ENCODE measurements at places on chromosomes 16 and 17. TPM values are rescaled to one million over a fixed set of nuclear protein-coding genes. Genes with fewer than 3 reads are reported as not detected.

DNA sequence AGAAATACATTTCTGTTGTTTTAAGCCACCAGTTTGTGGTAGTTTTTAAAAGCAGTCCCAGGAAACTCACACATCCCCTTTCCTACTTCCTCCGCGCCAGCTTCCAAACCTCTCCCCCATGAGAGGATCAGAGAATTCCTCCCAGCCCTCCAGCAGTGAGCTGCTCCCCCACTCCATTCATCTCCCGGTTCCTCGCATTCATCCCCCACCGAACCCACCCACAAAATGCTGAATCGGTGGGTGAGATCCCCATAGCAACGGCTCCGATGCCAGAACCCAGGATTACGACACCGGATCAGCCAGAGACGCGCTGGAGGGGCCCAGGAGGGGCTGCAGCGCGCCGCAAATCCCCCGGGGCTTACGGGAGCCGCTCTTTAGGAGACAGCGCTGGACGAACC is 251.4 kb upstream of the RPL38 start:
- no peak overlapping the region for H3K4me3 ChIP-seq
- H3K27me3 ChIP-seq = peaks cover 10% of the 10 kb centered on the region
- H3K36me3 ChIP-seq = no peaks in the 10 kb centered on the region
- H3K27ac ChIP-seq = no peak overlapping the region

- H3K4me1 ChIP-seq = no peaks in the 10 kb centered on the region
- H3K36me3 ChIP-seq = peaks cover 5% of the 10 kb centered on the region
- DNase-seq = no peak
- no peak overlapping the region for H3K4me3 ChIP-seq
- H3K27ac ChIP-seq = no peak overlapping the region
- no peaks in the 10 kb centered on the region for H3K27me3 ChIP-seq
Observed at GRCh38 chr17:4276514-4276913, 12.7 kb upstream of the ANKFY1 start.

SGSH gene
- 32.1 TPM for total RNA-seq

DNA sequence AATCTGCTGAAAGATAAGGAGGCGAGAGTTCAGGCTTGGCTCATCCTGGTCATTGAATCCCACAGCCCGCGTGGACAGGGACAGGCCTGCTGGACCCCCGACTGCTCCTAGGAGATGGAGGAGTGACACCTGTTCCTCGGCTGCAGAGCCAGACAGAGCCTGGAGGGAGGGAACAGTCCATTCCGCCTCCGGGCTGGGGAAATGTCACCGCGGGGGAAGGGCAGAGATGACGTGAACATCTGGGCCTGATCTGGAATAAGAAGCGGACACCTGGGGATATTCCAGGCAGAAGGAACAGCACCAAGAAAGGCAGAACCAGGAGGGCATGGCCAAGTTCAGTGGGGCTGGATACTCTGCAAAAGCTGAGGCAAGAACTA is 1.5 kb downstream of the ZNF747 start:
- H3K36me3 ChIP-seq = peaks cover 30% of the 10 kb centered on the region
- H3K27ac ChIP-seq = peak overlapping the region; percentile 76
- peak overlapping the region; percentile 72 for H3K4me3 ChIP-seq
- no peak for DNase-seq

DNA sequence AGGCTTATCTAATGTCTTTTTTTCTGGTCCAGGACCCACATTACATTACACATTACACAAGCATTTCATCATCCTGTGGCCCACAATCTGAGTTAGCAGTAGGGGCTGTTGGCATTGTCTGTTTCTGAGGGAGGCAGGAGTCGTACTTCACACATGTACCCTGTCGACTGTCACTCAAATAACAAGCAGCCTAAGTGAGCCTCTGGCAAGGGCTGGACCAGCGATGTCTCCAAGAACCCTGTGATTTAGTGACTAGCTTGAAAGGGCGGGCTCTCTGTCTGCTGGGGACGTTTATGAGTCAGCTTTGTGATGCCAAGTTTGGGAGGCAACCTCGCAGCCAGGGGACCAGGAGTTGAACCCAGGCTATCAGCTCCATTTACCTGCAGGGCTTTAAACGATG is 251.4 kb downstream of the HS3ST3B1 start:
- no peak for DNase-seq
- no peaks in the 10 kb centered on the region for H3K36me3 ChIP-seq
- H3K27ac ChIP-seq = no peak overlapping the region
- no peaks in the 10 kb centered on the region for H3K4me1 ChIP-seq
- H3K27me3 ChIP-seq = no peaks in the 10 kb centered on the region
- H3K4me3 ChIP-seq = no peak overlapping the region

GRCh38 chr16:10859658-10860057 is 17.3 kb upstream of the CIITA start:
- no peaks in the 10 kb centered on the region for H3K36me3 ChIP-seq
- peaks cover 9% of the 10 kb centered on the region for H3K27me3 ChIP-seq
- H3K27ac ChIP-seq = no peak overlapping the region
- no peak overlapping the region for H3K4me3 ChIP-seq

DNA sequence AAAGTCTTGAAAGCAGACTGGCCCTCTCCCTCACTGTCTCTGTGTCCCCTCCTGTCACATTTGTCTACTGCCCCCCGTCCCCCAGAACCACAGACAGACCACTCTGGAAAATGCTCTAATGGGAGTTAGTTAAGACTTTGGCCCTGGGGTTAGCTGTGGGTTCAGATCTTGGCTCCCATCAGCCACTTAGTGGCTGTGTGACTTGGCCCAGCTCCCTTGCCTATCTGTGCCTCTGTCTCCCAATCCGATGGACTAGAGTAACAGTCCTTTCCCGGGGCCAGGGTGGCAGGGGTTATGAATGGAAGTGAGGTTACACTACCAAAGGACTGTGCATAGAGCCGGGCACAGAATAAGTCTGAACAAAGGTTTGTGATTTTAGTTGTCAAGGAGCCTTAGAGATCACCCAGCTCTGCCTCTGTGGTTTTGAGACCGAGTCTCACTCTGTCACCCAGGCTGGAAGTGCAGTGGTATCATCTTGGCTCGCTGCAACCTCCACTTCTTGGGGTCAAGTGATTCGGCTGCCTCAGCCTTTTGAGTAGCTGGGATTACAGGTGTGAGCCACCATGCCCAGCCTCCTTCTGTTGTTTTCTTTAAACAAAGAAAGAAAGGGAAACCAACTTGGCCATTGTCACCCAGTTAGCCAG is 23.7 kb downstream of the PPL start:
- H3K27me3 ChIP-seq = no peaks in the 10 kb centered on the region
- H3K4me3 ChIP-seq = no peak overlapping the region

DNA sequence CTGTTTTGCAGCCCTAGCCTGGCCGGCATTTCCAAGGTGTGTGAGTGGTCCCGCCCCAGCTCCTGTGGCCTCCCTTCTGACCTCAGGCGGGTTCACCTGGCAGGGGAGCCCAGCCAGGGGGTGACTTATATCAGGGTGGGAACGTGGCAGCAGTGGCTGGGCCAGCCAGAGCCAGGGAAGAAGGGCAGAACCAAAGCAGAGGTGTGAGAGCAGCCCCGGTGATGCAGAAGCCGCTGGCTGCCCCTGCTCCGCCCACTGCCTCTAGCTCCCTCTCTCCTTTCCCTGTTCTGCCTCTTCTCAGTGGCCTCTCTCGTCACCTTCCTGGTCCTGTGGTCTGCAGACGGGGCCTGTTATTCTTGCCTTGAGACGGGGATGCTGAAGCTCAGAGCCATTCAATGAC is 12.1 kb downstream of the MGAT5B start:
- no peak overlapping the region for H3K4me3 ChIP-seq
- no peaks in the 10 kb centered on the region for H3K27me3 ChIP-seq
- no peaks in the 10 kb centered on the region for H3K4me1 ChIP-seq
- H3K27ac ChIP-seq = no peak overlapping the region
- no peaks in the 10 kb centered on the region for H3K36me3 ChIP-seq

DNA sequence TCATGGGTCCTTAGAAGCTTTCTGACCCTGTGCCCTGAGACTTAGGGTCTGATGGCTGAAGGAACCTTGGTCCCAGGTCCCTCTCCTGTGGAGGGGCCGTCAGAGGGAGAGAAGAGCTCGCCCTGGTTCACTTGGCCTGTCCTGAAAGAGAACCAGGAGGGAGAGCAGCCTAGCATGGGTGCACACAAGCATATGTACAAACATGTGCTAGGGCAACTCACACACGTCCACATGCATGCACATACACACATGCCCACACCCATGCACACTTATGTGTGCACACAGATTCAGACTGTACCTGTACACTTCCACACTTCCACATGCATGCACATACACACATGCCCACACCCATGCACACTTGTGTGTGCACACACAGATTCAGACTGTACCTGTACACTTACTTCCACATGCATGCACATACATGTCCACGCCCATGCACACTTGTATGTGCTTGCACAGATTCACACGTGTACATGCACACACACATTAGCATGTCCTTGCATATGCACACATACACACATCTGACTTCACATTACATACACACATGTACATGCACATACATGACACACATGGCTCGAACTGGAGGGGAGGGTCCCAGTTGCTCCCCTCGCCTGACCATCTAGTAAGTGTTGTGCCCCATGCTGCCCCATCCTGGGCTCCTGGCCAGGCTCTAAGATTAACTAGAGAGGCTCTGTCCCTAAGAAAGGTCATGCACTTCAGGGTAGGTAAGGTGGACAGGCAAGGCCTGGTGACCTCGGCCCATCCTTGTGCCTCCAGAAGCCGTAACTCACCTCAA is 122.0 kb downstream of the METRNL start:
- H3K27me3 ChIP-seq = no peaks in the 10 kb centered on the region
- H3K27ac ChIP-seq = no peak overlapping the region
- no peaks in the 10 kb centered on the region for H3K36me3 ChIP-seq
- peaks cover 25% of the 10 kb centered on the region for H3K4me1 ChIP-seq
